ENCODE measurements at places on chromosomes 5 and 9.

GRCh38 chr5:91957666-91958065 is 574.5 kb upstream of the ARRDC3 start:
- DNase-seq, result no peak

- DNase-seq, result no peak
These were observed 70.3 kb upstream of the SH3PXD2B start for GRCh38 chr5:172524573-172525021.

DNA sequence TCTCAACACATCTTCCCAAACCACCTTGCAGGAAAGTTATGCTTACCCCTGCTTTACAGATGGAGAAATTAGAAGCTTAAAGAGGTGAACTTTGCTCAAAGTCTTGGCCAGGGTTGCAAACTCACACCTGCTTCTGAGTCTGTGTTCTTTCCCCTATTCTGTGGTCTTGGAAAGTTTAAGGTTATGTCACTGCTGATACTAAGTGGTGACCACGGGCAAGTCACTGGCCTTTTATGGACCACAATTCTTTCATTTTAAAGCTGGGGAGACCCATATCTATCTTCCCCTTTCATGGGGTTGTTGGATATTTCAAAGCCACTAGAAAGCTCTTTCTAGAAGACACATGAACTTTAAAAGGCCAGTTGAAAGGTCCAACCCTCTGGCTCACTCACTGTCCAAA is 95.4 kb upstream of the KLF4 start:
- DNase-seq, result no peak

- DNase-seq, result no peak
These were observed 149.6 kb downstream of the ASTN2 start for GRCh38 chr9:117265253-117265652.

- no peak for DNase-seq
These were observed 26.1 kb downstream of the ZNF510 start for GRCh38 chr9:96751815-96752214.

DNA sequence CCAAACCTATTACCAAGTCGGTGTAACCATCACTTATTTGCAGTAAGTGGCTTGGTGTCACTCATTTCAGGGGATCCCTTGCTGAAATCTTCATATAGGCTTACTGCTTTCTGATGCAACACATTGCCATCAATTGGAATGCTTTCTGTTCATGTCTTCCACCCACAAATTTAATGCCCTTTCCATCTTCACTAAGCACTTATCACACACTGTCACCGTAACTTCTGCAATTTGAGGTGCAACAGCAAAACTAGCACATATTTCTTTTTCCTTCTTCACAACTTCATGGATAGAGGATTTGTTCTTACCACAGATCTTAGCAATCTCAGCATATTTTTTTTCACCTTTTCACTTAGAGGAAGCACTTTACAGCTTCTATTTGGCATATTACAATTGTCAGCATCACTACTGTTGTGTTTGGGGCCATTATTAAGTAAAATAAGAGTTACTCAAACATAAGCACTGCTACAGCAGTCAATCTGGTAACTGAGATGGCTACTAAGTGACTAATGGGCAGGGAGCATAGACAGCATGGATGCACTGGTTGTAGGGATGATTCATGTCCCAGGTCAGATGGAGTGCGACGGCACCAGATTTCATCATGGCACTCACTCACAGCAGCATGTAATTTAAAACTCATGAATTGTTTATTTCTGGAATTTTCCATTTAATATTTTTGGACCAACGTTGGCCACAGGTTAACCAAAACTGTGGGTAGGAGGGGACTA is 70.1 kb downstream of the PIP5K1B start:
- no peak for DNase-seq

Data from NCI-H1930 (cell line).